ENCODE measurements at places on chromosomes 3 and 15. TPM values are rescaled to one million over a fixed set of nuclear protein-coding genes. Genes with fewer than 3 reads are reported as not detected.

Gene GLT8D1
- total RNA-seq: 46.0 TPM

Gene TMOD2
- 5.7 TPM for total RNA-seq

Gene ZNF774
- 1.2 TPM for total RNA-seq

Gene TJP1
- total RNA-seq: 7.3 TPM

Gene GPR149
- total RNA-seq: not detected

Gene EFCAB12
- 0.05 TPM for total RNA-seq

Gene C3orf22
- not detected for total RNA-seq

Gene PARP15
- 6.8 TPM for total RNA-seq

Gene CHRD
- 0.24 TPM for total RNA-seq

Gene PRSS50
- 0.05 TPM for total RNA-seq

Gene KNG1
- 0.14 TPM for total RNA-seq

DNA sequence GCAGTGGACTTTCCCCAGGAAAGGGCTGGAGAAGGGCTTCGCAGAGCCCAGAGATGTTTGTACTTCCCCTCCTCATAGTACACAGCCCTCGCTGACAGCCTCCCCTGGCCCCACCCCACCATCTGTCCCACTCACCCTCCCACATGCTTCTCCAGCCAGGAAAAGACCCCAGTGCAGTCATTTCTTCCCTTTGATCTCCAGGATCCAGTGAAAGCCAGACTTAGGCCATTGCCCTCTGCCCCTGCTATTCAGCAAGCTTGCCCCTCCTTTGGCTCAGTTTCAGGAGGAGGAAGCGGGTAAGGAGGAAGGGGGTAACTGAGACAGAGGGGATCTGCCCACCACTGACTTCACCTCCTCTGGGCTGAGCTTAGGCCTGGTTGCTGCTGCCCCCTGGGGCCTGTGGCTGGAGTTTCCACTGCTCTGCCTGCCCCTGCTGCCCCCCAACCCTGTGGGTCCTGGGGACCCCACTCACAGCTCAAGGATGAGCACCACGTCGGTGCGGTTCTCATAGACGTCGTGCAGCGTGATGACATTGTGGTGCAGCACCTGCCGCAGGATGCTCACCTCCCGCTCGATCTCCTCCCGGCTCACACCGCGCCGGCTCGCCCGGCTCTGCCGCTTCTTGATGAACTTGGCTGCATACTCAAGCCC, 63.1 kb downstream of the DAPK2 start:
- no peak overlapping the region for H3K27ac ChIP-seq
- peaks cover 7% of the 10 kb centered on the region for H3K4me1 ChIP-seq
- H3K36me3 ChIP-seq: no peaks in the 10 kb centered on the region
- H3K4me3 ChIP-seq: no peak overlapping the region

GRCh38 chr15:58268746-58269267, 130.6 kb downstream of the AQP9 start:
- H3K36me3 ChIP-seq: no peaks in the 10 kb centered on the region
- peaks cover 24% of the 10 kb centered on the region for H3K4me1 ChIP-seq
- DNase-seq: no peak

- H3K4me1 ChIP-seq: no peaks in the 10 kb centered on the region
- H3K4me3 ChIP-seq: no peak overlapping the region
- H3K36me3 ChIP-seq: no peaks in the 10 kb centered on the region
- H3K27ac ChIP-seq: no peak overlapping the region
- H3K27me3 ChIP-seq: no peaks in the 10 kb centered on the region
These were observed 109.8 kb downstream of the IL12A start for GRCh38 chr3:160098261-160098908.

GRCh38 chr3:182435860-182436259, 357.4 kb upstream of the ATP11B start:
- no peak overlapping the region for H3K27ac ChIP-seq
- no peak overlapping the region for H3K4me3 ChIP-seq
- no peak for DNase-seq
- H3K4me1 ChIP-seq: no peaks in the 10 kb centered on the region
- no peaks in the 10 kb centered on the region for H3K27me3 ChIP-seq
- no peaks in the 10 kb centered on the region for H3K36me3 ChIP-seq

GRCh38 chr3:126676919-126677705, 22.2 kb upstream of the TXNRD3 start:
- no peaks in the 10 kb centered on the region for H3K36me3 ChIP-seq
- no peak overlapping the region for H3K4me3 ChIP-seq
- H3K27ac ChIP-seq: no peak overlapping the region
- no peaks in the 10 kb centered on the region for H3K27me3 ChIP-seq
- no peak for DNase-seq

- no peaks in the 10 kb centered on the region for H3K36me3 ChIP-seq
- H3K4me1 ChIP-seq: no peaks in the 10 kb centered on the region
- H3K27ac ChIP-seq: no peak overlapping the region
- no peaks in the 10 kb centered on the region for H3K27me3 ChIP-seq
- no peak for DNase-seq
These were observed 525.5 kb upstream of the BCHE start for GRCh38 chr3:166362698-166363097.

DNA sequence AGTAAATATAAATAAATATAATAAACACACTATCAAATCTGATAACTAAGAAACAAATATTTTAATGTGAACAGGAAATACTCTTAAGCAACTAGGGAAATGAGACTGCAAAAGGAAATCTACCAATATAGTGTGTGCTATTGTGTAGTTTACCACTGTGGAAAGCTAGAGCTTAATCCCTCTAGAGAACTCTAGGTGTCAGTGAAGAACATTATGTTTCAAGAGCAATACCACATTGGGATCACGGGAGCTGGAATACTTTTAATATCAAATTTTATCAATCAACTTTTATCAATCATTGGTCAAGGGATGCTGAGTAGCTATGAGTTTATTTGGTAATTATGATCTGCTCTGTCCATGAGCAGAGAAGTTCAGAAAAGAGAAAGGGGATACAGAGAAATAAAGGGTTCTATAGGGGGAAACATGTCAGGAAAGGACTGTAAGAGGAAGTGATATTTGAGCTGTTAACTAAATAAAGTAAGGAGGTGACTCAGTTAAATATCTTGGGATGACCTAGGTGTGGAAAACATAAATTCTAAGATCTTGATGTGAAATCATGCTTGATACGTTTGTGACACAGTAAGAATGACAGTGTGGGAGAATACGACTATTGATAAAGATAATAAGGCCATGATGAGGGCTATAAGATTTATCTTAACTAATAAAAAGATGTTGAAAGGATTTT, 762.2 kb upstream of the ALCAM start:
- no peaks in the 10 kb centered on the region for H3K27me3 ChIP-seq
- H3K36me3 ChIP-seq: no peaks in the 10 kb centered on the region
- no peak overlapping the region for H3K27ac ChIP-seq
- no peaks in the 10 kb centered on the region for H3K4me1 ChIP-seq
- no peak overlapping the region for H3K4me3 ChIP-seq
- DNase-seq: no peak

DNA sequence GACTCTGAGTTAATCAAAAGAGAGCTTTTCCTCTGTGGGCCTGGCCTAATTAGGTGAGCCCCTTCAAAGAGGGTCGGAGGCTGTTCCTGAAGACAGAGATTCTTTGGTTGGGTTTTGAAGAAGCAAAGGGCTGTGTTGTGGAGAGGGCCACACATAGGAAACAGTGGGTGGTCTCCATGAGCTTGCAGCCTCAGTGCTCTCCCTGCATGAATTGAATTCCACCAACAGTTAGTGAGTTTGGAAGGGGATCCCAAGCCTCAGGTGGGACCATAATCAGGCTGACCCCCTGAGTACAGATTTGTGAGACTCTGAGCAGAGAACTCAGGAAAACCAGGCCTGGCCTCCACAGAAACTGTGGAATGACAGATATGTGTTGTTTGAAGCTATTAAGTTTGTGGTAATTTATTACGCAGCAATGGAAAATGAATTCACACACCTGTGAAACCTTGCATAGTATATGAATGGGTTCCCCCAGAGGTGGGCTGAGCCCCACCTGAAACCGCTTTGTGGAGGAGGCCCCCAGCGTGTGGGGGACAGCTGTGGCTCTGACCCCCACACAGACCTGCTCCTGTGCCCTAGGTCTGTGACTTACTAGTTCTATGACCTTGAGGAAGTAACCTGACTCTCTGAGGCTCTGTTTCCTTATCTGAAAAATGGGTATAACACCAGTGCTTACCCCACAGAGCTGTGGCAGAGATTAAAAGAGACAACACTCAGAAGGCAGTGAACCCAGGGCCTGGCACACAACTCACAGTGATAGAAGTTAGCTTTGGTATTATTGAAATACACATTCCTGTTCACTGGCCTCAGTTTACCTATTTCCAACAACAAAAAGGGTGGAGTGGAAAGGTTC, 431.3 kb downstream of the FOXP1 start:
- H3K27ac ChIP-seq: no peak overlapping the region
- H3K27me3 ChIP-seq: no peaks in the 10 kb centered on the region
- peaks cover 15% of the 10 kb centered on the region for H3K4me1 ChIP-seq
- DNase-seq: no peak
- H3K4me3 ChIP-seq: no peak overlapping the region

- no peaks in the 10 kb centered on the region for H3K36me3 ChIP-seq
- H3K4me1 ChIP-seq: no peaks in the 10 kb centered on the region
- no peak overlapping the region for H3K27ac ChIP-seq
- H3K27me3 ChIP-seq: no peaks in the 10 kb centered on the region
These were observed 12.6 kb upstream of the FRMD5 start for GRCh38 chr15:44207643-44208042.

GRCh38 chr15:101597360-101597928, 54.7 kb downstream of the TM2D3 start:
- H3K4me1 ChIP-seq: no peaks in the 10 kb centered on the region
- H3K27ac ChIP-seq: no peak overlapping the region
- H3K27me3 ChIP-seq: no peaks in the 10 kb centered on the region
- no peak overlapping the region for H3K4me3 ChIP-seq

- H3K4me1 ChIP-seq: no peaks in the 10 kb centered on the region
- no peaks in the 10 kb centered on the region for H3K27me3 ChIP-seq
- DNase-seq: peak; percentile 24
- H3K36me3 ChIP-seq: no peaks in the 10 kb centered on the region
These were observed 22.6 kb upstream of the C3orf70 start for GRCh38 chr3:185175370-185175987.

GRCh38 chr3:183731611-183732010, 34.0 kb downstream of the YEATS2 start:
- H3K36me3 ChIP-seq: peaks cover 29% of the 10 kb centered on the region
- H3K27ac ChIP-seq: no peak overlapping the region

GRCh38 chr15:39714251-39714650, 68.4 kb downstream of the FSIP1 start:
- no peak overlapping the region for H3K27ac ChIP-seq
- no peaks in the 10 kb centered on the region for H3K4me1 ChIP-seq
- no peak overlapping the region for H3K4me3 ChIP-seq
- H3K27me3 ChIP-seq: no peaks in the 10 kb centered on the region
- DNase-seq: no peak

- DNase-seq: no peak
- H3K36me3 ChIP-seq: peaks cover 8% of the 10 kb centered on the region
- H3K4me1 ChIP-seq: no peaks in the 10 kb centered on the region
These were observed 117.5 kb downstream of the PGPEP1L start for GRCh38 chr15:98889930-98890695.

DNA sequence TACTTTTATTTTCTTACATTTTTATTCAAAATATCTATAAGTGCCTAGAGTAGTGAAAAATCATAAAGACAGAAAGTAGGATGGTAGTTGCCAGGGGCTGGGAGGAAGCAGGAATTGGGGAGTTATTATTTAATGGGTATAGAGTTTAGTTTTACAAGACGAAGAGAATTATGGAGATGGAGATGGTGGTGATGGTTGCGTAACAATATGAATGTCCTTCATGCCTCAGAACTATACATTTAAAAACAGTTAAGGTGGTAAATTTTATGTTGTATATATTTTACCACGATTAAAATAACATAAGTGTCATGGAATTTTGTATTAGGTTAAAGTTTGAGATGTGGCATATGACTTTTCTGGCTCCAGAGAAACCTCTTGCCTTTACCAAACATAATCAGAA, 171.4 kb downstream of the MYRIP start:
- no peaks in the 10 kb centered on the region for H3K27me3 ChIP-seq
- no peak for DNase-seq
- no peak overlapping the region for H3K27ac ChIP-seq
- no peaks in the 10 kb centered on the region for H3K36me3 ChIP-seq

DNA sequence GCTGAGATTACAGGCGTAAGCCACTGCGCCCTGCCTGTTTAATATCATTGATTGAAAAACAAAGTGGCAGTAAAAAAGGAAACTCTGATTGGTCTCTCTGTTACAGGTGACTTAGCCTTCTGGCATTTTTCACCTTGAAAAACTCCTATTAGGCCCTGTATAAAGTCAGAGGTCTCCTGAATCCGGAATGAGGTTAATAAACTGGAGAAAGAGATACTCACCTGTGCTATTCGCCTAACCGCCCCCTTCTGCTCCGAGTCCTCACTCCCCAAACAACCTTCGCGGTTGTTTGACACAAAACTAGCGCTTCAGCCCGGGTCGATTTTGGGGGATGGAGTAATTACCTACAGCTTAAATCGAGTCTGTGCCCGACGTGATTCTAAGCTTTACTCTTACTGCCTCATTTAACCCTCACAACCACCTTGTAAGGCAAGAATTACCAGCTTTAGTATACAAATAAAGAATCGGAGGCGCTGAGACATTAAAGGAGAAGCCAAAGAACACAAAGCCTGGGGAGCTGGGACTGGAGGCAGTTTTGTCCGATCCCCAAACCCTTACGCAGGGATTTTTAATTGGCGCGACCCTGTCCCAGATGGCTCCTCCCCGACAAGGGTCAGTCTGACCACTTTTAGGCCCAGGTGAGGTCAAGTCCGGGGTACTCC, 441 bp downstream of the CEP70 start:
- H3K27me3 ChIP-seq: no peaks in the 10 kb centered on the region
- DNase-seq: no peak
- H3K36me3 ChIP-seq: peaks cover 3% of the 10 kb centered on the region
- peak overlapping the region; percentile 79 for H3K4me3 ChIP-seq

DNA sequence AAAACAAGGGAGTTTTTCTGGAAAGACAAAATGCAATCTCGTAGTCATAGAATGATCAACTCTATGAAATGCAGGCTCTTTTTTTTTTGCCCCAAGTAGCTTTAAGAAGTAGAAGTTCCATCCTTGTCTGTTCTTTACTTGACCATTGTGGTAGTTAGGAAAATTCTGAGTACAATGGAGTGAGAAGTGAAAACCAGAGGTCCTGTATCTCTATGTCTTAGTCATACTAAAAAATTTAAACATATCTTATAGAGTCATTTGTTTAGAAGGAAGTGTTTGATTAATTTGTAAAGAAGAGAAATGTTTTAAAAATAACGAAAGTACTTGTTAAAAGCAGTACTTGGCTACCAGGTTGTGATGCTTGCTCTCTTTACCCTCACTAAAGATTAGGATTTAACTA, 52.4 kb downstream of the PRKCI start:
- H3K4me1 ChIP-seq: peaks cover 5% of the 10 kb centered on the region
- no peak overlapping the region for H3K4me3 ChIP-seq
- H3K27ac ChIP-seq: no peak overlapping the region
- H3K36me3 ChIP-seq: peaks cover 18% of the 10 kb centered on the region

- no peak for DNase-seq
- H3K4me1 ChIP-seq: peaks cover 34% of the 10 kb centered on the region
- no peaks in the 10 kb centered on the region for H3K36me3 ChIP-seq
- peak overlapping the region; percentile 30 for H3K27ac ChIP-seq
- H3K4me3 ChIP-seq: no peak overlapping the region
- H3K27me3 ChIP-seq: no peaks in the 10 kb centered on the region
These were observed 20.6 kb upstream of the USP3 start for GRCh38 chr15:63483521-63484371.

- no peak overlapping the region for H3K4me3 ChIP-seq
- H3K36me3 ChIP-seq: no peaks in the 10 kb centered on the region
- H3K27me3 ChIP-seq: no peaks in the 10 kb centered on the region
- no peaks in the 10 kb centered on the region for H3K4me1 ChIP-seq
- no peak overlapping the region for H3K27ac ChIP-seq
- DNase-seq: no peak
These were observed 16.9 kb downstream of the THBS1 start for GRCh38 chr15:39597751-39598185.
